NCI-H2081 treated with DMSO at 0.1 percent for 48 hours (cell line): ENCODE measurements at places on chromosomes 3 and 15.

- no peak for DNase-seq
Observed at GRCh38 chr3:117510396-117510795, 800.8 kb downstream of the TUSC7 start.

- DNase-seq, result no peak
Observed at GRCh38 chr3:149625795-149626194, 32.0 kb downstream of the WWTR1 start.

DNA sequence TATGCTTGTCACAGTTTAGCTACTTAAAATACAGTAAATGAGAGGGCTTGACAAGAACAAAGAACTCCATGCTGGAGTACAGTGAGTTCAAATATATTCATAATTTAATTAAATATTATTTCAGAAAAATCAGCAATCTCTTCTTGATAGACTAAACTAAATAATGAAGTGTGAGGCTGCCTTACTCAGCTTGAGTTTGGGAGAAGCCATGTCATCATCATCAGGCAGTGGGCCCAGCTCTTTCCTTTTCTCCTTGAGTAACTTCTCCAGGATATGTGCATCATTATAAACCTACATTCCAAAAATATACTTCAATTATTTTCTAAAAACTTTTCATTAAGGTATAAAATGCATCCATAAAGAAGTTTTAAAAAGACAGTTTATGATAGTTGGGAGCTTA lies 70.5 kb downstream of the PBRM1 start:
- DNase-seq, result no peak

DNA sequence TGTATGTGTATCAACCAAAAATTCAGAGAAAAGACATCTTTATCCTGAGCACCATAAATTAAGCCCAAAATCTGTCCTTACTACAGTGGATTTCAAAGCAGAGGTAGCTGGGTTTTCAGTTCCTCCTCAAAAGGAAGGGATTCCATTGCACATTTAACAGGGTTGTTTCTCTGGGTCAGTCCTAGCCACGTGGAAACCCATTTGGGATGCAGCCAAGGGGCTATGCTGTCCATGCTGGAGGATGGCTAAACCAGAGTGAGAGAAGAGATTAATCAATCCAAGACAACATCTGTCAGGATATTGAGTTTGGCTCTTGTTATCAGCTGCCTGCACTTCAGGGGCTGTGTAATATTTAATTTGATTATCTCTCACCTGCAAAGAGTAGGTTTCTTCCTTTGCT lies 28.1 kb downstream of the LSAMP start:
- DNase-seq, result no peak

GRCh38 chr3:7437231-7437630 lies 576.3 kb downstream of the GRM7 start:
- no peak for DNase-seq

DNA sequence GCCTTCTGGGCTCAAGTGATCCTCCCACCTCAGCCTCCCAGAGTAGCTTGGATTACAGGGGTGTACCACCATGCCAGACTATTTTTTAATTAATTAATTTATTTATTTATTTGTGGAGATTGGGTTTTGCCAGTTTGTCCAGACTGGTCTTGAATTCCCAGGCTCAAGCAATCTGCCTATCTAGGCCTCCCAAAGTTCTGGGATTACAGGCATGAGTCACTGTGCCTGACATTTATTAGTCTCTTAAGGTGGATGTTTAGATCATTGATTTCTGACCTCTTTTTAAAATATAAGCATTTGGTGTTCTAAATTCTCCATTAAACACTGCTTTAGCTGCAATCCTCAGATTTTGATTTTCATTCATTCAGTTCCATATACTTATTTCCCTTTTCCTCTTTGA lies 15.6 kb downstream of the FBXW12 start:
- no peak for DNase-seq

DNA sequence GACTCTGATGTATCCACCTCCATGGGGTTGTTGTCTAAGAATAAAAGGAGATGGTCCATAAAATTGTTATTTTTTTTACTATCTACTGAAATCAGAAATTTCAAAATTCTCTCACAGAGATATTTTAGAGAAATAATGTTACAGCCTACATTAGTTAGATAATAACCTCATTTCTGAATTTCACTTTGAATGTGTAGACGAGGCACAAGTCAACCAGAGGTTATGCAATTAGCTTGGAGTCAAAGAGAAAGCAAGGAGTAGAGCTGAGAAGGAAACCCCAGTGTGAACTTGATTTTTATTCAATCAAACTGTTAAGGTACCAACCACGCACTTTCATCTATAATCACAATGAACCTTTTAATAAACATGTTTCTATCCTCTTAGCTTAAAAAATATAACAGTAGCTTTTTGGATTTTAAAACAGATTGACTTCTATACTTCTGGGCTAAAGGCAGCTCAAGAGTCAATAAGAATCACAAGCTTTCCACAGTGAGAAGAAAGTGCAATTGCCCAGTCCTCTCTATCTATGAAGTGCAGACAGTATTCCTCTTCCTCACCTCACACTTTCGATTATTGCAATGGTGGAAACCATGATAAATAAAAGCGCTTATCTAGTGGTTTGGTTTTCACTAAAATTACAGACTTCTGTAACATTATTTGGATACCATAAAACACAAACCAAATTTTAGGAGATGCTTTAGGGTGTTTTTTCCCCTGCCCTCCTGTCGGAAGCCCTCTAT lies 403.2 kb downstream of the ZBTB20 start:
- DNase-seq, result no peak

- no peak for DNase-seq
Observed at GRCh38 chr3:42906848-42907183, 874 bp downstream of the ZNF662 start.

- DNase-seq, result no peak
Observed at GRCh38 chr3:106421909-106422308, 553.1 kb upstream of the CBLB start.

GRCh38 chr3:52280050-52280461 lies 1.6 kb upstream of the WDR82 start:
- no peak for DNase-seq

- DNase-seq, result no peak
Observed at GRCh38 chr15:95693917-95694316, 636.6 kb upstream of the NR2F2 start.

GRCh38 chr3:113002679-113003078 lies 11.9 kb downstream of the GTPBP8 start:
- DNase-seq, result no peak

DNA sequence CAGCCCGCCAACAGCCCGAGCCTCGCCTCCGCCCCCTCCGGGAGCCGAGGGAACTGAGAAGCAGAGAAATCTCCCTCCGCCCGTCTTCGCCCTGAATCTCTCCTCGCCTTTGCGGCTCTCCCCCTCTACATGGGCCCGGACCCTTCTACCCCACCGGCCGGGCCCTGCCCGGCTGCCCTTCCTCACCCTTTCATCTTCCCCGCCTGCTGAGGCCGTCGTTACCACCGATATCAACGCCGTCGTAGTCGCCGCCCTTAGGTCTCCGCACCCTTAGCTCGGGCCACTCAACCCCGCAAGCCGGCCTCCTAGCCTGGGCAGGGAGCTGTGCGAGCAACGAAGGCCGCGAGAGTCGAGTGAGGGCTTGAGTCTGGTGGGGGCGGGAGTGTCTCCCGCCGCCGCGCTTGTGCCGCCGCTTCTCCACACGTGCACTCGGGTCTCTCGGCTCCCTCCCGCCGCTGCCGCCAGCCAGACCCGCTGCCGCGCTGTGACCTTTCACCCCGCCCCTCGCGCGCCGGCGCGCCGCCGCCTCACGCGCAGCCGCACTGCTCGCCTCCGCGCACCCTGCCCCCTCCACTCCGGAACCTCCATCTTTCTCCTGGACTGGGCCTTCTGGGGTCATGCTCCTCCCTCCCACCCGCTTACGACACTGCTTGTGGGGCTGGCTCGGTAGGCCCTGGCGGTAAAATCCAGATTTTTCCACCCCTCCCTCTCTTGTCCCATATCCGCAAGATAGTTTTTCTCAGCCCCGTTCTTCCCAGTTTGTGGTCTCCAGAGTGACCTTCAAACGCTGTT lies at the start of gene NAA50:
NAA50 (minus strand) TSS at position 494 of the 792 bp plus-strand sequence; CDS start at position 194, 300 bp downstream.
- DNase-seq, result peak; percentile 16

- no peak for DNase-seq
Observed at GRCh38 chr3:38620236-38620635, 29.3 kb downstream of the SCN5A start.

DNA sequence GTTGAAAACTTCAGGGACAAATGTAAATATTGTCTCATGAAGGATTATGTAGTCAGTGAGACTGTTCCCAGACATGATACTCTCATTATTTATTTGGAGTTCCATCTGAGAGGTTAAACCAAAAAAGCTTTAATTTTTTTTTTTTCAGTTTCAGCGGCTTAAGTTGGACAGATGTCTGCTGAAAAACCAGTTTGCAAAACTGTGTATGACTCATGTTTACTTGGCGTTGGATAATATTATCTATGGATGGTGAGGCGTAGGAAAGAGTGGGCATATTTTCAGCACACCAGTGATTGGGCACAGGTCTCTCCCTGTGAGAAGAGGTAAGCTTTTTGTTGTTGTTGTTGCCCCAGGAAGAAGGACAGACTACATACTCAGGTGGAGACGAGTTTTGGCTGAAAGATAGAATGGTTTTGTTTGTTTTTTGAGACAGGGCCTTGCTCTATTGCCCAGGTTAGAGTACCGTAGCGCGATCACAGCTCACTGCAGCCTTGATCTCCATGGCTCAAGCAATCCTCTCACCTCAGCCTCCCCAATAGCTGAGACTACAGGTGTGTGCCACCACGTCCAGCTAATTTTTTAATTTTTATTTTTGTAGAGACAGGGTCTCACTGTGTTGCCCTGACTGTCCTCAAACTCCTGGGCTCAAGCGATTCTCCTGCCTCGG lies 16.4 kb upstream of the ANXA2 start:
- DNase-seq, result no peak

DNA sequence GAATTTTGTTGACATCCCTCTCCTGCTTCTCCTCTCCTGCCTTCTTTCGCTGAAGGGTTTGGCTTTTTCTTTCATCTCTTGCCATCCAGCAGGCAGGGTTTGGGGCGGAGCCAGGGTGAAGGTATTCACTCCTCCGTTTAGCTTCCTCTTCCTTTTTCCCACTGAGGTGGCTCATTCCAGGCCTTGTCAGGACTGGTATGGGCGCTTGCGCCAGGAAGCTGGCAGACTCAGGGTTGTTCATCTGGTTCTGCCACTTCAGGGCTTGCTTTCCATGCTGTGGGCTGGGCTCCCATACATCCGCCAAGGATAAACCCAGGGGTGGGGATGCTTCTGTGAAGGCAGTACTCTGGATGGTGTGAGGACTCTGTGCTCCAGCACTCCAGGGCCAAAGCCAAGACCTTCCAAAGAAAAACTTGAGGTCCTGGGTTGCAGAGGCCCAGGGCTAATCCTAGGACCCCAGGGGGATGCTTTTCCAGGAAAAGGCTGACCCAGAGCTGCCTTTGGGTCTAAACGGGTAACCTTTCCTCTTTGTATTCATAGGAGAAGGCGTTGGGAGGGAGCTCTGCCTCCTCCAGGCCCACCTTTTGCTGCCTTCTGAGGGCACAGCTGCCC lies 7.7 kb upstream of the AMOTL2 start:
- DNase-seq, result no peak

DNA sequence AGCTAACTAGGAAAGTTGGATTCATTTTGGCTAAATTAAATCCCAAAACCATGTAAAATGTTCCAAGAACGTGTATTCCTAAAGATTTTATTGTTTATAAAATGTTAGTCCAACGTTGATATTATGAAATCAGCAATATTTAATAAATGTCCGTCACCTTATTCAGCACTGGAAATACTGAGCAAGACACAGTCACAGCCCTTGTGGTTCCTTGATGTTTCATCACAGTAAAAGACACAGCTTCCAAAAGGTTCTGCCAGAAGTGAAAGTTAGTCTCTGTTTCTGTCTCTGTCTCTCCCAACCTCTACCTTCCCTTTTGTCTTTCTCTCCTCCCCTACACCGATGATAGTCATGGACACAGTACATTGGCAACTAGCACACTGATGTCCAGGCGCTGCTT lies 82.2 kb upstream of the BOC start:
- DNase-seq, result no peak

- no peak for DNase-seq
Observed at GRCh38 chr3:38247366-38248035, 18.1 kb upstream of the SLC22A13 start.

DNA sequence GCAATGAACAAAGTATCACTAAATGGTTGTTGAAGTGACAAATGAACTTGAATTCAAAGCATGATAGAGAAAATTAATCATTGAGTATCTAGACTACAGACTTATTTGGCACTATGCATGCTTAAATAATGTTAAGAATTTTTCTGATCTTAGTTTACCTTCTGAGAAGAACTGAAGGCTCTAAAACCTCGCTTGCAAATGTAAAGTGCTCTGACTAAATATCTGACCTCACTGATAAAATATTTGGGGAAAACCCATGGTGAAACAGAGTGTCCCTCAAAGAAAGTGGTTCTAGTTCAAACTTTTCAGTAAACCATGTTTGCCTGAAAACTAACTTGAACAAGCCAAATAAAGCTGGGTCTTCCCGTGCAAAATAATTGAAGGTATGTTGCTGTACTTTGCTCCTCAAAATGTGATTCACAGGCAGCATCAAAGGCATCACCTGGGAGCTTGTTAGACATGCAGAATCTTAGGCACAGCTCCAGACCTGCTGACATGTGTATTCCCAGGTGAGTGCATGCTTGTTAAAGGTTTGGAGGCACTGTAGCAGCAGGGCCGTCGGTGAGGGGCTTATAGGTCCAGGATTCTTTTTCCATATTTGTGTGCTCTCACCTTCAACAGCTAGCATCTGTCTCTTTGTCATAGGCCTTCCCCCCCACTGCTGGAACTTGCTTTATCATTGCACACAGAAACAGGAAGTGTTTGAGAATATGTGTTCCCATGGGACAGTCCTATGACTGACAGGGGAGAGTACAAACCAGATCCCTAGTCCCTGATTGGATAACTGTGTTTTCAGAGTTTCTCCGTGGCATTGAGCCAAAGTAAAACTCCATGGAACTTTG lies 524.2 kb upstream of the LMCD1 start:
- DNase-seq, result no peak

GRCh38 chr3:12180631-12181030 lies 21.9 kb upstream of the TIMP4 start:
- no peak for DNase-seq

- DNase-seq, result no peak
Observed at GRCh38 chr3:154316974-154317767, 7.1 kb downstream of the DHX36 start.

GRCh38 chr3:194518652-194519051 lies 31.9 kb upstream of the ATP13A3 start:
- no peak for DNase-seq

DNA sequence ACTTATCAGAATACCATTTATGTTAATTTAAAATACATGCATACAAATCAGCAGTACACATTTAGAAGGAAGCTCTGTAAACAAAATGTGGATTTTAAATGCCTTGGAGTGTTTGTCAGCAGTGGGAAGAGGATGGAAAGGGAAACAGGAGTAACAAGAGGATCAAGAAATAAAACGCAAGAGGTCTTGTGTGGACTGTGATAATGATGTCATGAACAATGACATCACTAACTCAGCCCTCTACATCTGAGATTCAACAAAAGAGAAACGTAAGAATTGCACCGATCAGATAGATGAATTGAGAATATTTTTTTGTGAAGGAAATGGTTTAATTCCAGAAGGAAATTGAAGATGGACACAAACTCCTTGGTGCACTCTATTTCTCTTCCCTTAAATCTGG lies 44.0 kb upstream of the CNOT10 start:
- no peak for DNase-seq
